ENCODE measurements at places on chromosomes 5 and 9.
A peak's percentile ranks its signal among the peaks of the same experiment; 100 is the strongest.

DNA sequence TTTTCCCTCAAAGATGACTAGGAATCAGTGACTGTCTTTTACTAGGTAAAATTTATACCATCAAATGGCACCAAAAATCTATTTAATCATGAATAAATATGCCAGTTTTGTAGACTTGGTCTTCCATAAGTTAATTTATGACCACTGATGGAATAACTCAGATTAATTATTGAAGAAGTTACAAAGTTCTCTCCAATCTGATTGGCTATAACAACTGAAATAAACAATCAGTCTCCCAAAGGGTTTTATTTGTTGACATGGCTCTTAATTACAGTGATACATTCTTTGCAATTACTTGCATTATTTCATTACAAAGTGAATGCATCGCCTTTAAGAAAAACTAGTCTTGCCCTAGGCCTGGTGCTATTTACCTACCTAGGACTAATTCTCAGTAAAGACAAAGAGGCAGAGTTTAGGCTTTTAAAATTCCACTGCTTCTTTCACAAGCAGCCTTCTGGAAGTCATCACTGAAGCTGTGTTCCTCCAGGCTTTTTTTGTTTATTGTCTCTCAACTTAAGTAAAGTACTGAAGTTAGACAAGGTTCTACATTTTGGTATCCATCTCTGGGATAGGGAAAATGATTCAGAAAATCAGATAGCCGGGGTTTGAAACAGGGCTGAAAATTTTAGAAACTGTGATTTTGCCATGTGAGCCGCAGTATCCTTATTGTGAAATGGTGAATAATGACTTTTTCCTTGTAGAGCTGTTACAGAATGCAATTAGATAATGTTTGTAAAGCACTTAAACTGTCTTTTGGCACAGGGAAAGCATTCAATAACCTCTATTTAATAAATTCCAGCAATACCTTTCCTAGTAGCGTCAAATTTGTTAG is 2.5 kb downstream of the STOM start:
- DNase-seq = no peak

DNA sequence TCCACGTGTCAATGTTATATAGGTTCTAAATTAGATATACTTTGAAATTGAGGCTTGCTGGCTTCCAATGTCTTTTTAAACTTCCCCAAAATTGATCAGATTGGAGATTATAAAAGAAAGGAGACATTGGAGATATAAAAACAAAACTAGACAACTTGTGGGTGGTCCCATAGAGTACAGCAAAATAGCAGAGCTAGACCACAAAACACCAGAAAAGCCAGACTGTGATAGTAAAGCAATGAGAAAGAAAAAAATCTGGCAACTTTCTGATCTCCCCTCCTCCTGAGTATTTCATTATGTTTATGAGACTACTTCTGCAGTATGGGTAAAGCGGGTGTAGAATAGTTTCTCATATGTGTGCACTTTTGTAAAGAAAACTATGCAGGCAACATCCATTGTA is 713.8 kb upstream of the MEF2C start:
- DNase-seq = no peak

- DNase-seq = no peak
Measured at GRCh38 chr9:10250219-10250618, 362.6 kb downstream of the PTPRD start.

GRCh38 chr5:42423285-42424165 is at the start of gene GHR:
TSS of gene GHR (plus strand) at chr5:42423439. CDS start at chr5:42565875, 142,436 bp downstream.
- no peak for DNase-seq

DNA sequence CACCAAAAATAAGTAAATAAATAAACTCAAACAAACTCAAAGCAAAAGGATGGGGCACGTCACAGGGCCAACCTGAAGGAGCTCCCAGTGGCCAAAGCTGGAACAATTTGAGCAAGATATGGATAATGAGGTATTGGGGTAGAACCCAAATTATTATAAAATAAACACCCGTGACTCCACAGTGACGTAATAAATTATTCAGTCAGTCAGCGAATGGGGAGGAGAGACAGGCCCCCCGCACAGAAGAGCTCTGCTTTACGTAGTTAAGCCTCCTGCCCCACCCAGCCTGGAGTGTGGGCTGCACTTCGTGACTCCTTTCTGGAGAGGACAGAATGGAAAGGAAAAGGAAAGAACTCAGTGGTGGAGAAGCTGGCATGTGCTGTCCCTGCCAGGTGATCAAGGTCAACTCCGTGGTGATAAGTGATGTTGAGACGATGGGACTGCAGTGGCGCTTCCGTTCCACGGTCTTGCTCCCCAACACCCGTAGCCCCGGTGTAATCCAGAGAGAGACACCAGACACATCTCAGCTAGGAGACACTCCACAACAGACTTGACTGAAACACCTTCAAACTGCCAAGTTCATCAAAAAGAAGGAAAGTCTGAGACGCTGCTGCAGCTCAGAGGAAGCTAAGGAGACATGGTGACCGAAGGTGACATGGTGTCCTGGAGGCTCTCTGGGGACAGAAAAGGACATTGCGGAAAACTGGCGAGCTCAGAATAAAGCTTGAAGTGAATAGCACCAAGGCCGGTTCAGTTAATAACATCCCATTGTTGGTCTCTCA is 83.3 kb upstream of the COL5A1 start:
- DNase-seq = no peak

- DNase-seq = peak; percentile 10
Measured at GRCh38 chr5:156920042-156920860, 42.8 kb downstream of the TIMD4 start.

DNA sequence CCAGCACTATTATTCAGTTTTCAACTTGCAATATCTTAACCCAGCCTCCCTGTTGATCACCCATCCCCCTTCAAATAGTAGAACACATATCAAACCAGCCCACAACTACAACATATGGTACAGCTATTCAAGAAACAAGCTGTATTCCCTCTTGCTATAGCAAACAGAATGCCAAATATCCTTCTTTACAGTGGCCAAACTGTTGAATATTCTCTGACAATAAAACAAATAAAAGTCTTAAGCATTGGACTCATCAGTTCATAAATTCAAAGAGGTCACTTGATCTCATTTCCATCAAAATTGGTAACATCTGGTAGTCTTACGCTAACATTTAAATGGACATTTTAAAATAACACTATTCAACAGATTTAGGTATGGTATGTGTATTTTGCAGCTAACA is 350.8 kb downstream of the EFNA5 start:
- DNase-seq = no peak

DNA sequence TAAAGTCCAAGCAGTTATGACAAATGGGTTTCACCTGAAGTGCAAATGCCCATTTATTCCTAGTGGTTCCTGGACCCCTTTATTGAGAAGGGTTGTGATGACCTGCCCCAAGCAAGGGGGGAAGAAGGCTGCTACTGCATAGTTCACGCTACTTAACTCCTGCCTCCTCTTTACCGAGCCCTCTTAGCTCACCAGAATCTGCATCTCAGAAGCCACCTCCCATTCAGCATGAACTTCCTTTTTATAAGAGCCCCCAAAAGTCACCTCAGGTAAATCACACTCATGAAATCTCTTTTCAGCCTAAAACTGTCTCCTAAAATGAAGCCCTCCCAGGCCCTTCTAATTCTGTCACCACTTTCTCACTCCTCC is 26.6 kb upstream of the C9orf72 start:
- no peak for DNase-seq

DNA sequence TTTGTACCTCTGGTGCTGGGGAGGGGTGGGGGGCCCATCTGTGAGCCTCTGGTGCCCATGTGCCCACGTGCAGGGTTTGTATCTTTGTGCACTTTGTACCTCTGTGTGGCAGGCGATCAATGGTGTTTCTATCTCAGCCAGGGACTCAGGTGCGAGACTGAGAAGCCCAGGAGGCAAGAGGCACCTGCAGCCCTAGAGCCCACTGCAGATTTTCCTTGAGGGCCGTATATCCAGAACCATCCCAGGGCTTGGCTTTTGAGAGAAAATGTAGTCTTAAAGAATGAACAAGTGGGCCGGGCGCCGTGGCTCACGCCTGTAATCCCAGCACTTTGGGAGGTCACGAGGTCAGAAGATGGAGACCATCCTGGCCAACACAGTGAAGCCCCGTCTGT is 52.2 kb upstream of the KCNMB1 start:
- no peak for DNase-seq

DNA sequence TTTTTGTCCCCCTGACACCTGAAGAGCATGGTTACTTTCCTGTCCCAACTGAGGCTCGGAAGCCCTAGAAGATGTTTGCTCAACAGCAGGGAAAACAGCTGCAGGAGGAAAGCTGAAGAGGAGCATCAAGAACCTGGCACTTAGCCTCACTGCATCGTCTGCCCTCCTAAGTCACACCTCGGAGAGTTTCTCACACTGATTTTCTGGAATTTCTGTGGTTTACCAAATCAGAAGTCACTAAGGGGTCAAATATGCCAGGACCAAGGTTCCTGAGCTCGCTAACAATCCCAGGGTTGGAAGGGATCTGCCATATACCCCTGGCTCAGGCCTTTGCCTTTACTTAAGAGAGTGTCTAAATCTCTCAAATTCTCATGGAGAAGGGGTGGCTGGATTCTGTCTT is 5.3 kb downstream of the IL12B start:
- no peak for DNase-seq

- no peak for DNase-seq
Measured at GRCh38 chr5:95725937-95726810, 5.0 kb upstream of the RHOBTB3 start.

GRCh38 chr9:111148052-111149017 is 110.1 kb upstream of the LPAR1 start:
- no peak for DNase-seq
